Activated naive CD4-positive, alpha-beta T cell treated with Interleukin-2 at 50 U/mL for 16 hours (primary cell): ENCODE measurements at places on chromosomes 3 and 15.

GRCh38 chr3:52238761-52239701, at the start of gene TWF2:
TSS of gene TWF2 (minus strand) at chr3:52239158. CDS start at chr3:52239016, 142 bp downstream.
- peak; percentile 91 for DNase-seq

DNA sequence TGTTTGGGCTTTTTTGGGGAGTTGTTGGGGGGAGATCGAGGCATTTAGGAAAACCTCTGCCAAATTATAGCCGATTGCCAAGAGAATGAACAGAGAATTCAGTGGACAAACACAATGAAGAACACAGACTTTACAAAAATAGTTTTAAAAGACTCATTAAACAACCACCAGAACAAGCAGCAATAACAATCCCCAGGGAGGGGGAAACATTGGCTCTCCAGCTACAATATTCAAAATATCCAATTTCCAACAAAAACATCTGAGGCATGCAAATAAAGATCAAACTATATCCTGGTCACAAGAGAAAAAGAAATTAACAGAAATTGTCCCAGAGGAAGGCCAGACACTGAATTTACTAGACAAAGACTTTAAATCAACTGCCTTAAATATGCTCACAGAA, 24.5 kb upstream of the ANKRD28 start:
- no peak for DNase-seq

GRCh38 chr3:115397433-115397832, 225.9 kb upstream of the GAP43 start:
- no peak for DNase-seq

GRCh38 chr3:128804811-128805155, 74.6 kb upstream of the ACAD9 start:
- DNase-seq: no peak

DNA sequence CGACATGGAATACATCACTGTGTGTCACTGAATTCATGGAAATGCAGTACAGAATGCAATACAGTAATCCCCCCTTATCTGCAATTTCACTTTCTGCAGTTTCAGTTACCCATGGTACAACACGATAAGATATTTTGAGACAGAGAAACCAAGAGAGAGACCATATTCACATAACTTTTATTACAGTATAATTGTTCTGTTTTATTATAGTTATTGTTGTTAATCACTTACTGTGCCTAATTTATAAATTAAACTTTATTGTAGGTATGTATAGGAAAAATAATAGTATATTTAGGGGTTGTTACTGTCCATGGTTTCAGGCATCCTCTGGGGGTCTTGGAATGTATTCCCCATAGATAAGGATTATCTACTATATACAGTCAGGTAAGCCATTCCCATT, 61.8 kb downstream of the MBNL1 start:
- no peak for DNase-seq

DNA sequence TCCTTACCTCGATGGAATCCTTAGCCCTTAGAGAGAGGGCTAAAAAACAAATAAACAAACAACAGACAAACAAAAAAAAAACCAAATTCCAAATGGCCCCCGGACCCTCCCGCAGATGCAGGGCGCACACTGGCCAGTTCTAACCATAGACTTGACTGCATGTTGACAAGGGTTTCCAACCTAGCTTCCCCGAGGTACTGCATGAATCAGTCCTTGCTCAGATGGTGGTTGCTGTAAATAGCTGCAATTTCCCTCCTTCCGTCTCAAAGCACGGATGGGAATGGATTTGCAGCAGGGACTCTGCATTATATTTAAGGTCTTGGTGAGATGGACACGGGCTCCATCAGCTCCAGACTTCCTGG, 162.8 kb downstream of the CD47 start:
- peak; percentile 6 for DNase-seq

- DNase-seq: no peak
Measured at GRCh38 chr3:73752338-73752737, 127.6 kb upstream of the PDZRN3 start.

DNA sequence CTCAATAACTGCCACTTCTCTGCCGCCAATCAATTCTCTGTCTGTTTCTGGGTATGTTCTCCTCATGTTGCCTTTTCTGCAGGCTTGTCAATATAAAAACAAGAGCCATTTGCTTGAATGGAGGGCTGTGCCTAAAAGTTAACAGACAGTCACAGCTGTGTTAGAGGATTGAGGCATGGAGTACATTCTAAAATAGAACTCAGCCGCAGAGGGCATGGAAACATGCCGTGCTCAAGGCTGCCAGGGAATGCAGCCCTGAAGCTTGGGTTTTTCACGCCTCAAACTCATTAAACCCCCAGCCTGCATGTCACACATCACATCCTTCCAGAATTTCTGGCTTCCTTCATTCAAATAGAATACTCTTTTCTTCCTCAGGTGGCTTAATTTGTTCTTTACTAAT, 166.6 kb downstream of the TPRG1 start:
- no peak for DNase-seq

DNA sequence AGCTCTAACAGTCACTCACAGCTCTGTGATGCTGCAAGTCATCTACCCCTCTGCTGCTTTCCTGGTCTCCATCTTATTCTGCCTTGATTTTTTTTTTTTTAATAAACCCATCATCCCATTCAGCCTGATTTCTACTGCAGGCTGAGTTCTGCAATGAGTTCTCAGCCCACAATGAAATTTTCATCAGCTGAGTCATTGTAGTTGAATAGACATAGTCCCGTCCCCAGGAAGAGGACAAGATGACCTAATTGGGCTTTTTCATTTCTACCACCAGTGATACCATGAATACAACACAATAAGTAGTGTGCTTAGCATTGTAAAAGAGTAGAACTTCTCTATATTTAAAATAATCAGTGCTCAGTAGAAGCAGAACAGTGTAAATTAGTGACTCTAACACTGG, 59.3 kb downstream of the C3orf85 start:
- DNase-seq: no peak

DNA sequence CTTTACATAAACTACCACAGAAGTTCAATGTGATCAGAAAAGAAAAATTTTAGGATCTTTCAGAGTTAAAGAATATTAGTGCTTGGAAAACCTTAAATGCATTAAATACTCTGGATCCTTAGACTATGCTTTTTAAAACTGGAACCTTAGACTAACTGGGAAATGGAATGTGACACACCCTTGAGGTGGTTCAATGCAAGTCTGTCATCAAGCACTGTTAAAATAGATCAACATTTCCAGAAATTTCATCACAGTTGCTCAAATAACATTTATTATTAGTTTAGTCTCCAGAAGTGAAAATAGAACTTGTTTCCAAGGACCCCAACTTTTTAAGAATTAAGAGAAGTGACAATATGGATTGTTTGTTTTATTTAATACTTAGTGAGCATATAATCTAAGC, 71.8 kb downstream of the GAP43 start:
- no peak for DNase-seq

DNA sequence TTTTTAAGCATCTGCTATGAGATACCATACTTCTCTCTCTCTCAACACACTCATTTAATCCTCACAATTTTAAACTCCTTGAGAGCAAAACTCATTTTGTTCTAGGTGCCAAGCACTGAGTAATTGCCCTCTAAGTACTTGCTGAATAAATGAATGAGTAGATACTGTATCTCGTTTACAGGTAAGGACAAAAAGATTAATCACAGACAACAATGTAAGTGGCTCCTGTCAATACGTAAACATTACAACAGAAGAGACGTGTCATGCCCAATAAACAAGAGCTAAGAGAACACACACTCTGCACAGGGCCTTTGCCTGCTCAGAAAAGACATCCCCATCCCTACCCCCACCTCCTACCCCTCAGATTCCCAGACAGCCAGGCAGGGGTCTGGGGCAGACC, 59.8 kb downstream of the CHSY1 start:
- no peak for DNase-seq

DNA sequence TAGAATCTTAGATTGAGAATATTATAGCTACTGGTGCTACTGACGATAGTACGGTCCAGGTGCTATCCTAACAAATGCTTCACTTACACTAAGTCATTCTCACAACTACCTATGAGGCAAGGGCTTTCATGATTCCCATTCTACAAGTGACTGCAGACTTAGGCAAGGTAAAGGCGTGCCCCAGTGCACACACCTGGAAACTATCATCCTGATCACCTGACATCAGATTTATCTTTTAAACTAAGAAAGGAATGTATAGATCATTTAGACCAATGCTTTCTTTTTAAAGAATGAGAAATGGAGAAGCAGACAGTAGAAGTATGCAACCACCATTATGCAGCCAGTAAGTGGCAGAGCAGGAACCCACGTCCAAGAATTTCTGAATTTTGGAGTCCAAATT, 59.2 kb upstream of the LRRN1 start:
- DNase-seq: no peak
